Stimulated activated CD4-positive, alpha-beta T cell treated with anti-CD3 and anti-CD28 coated beads, Interleukin-2, amount 100 ng/mL, for 24 hours (primary cell): ENCODE measurements at places on chromosomes 7 and 10.

GRCh38 chr10:24552346-24553016, 171.2 kb downstream of the ARHGAP21 start:
- DNase-seq, result peak; percentile 32

DNA sequence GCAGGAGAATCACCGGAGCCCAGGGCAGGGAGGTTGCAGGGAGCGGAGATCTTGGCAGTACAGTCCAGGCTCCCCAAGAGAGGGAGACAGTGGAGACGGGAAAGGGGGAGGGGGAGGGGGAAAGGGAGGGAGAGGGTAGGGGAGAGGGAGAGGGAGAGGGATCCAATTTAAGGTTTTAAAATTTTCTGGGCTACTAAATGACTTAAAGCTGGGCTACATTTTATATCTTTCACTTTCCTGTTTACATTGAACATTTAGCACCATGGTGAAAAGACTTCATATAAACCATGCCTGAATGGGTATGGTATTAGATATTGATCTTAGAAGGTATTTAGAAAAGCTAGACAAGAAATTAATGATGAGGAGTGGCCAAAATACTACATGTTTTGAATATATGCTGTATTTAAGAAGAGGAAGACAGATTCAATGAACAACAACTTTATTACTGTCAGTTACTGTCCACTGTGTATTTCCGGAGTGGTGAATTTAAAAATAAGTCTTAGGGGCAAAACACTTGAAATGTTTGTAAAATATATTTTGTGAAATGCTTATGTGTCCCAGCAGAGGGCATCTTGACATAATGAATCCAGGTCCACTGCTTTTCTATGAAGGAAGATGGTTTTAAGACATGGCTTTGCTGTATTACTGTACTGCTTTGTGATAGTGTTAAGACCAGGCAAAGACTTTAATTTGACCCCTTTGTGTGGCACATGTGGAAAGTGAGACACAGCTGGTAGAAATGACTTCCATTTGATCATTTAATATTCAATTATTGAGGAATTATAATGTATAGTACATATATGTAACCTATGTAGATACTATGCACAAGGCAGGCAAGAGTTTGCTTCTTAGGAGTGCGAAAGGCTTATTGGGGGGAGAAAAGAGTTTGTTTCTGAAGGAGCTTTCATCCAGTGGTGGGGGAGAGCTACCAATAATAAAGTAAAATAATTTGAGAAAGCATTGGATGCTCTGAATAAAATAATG, 52.8 kb downstream of the NRF1 start:
- no peak for DNase-seq

DNA sequence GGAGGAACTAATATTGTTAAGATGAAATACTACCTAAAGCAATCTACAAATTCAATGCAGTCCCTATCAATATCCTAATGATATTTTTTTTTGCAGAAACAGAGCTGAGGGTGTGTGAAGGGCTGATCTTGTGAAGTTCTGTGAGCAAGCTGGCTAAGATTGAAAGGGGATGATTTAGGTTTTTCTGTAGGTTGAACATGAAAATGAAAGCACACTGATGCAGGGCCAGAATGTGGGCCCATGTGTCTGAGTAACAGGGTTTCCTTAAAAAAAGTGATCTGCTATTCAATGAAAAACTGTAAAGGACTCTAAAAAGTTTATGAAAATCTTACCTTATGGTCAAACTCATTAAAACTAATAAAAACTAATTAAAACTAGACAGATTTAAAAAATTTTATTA, 47.4 kb downstream of the GRB10 start:
- no peak for DNase-seq

DNA sequence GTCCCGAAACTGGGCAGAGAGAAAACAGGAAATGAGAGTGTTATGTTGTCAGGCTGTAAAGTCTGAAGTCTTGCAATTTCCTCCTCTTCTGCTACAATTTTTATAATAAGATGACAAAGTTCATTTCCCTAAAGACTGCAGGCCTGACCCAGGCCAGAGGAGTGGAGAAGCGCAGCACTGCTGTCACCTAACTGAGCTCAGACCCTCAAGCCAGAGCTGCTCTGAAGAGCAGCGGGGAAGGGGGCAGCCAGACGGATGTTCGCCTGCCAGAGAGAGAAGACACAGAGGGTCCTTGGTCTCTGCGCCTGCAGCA, 12.6 kb upstream of the AOAH start:
- DNase-seq, result no peak

DNA sequence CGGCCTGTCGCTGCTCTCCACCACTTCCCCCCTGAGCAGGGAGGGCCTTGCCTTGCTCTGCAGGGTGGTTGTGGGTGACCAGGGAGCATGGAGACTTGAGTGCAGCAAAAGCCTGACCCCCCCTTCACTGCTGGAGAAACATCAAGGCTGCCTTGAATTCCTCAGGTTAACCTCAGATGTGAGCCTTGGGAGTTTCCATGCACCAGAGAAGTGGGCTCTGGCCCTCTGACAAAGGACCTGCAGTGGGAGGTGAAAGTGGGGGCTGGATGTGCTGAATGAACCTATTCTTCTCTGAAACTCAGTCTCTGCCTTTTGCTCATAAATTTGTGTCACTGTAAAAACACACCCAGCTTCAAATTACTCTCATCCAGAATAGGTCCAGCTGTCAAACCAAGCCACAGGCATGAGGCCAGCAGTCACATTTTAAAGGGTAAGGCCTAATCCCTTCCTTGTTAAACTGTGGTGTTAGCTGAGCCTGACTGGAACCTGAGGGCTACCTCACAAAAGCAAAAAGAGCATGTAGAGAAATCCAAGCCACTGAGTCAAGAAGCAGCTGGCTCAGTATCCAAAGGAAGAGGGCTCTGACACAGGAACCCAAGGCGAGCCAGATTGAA, 356.8 kb downstream of the CCSER2 start:
- DNase-seq, result no peak

DNA sequence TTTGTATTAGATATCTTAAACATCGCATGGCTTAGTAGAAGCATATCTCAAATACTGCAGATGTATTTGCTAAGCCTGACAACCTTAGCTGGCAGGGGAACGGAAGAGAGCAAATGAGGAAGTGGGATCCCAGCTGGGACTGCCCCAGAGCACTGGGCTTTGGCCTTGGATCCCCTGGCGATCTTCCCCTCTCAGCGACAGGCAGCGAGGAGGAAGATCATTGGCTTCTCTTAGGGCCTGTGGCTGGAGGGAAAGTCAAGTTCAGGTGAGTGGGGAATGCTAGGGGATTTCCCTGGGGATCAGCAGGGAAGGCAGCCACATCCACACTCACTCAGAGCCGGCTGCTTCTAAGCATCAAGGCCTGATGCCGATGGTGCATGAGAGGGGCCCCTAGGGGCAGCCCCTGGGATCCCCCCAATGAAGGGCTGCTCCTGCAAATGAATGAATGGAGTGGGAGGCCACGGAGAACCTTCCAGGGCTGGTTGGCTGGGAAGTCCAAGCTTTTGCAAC, 42.0 kb downstream of the LYZL2 start:
- DNase-seq, result no peak

- DNase-seq, result no peak
Observed at GRCh38 chr10:73898730-73899410, 12.1 kb upstream of the PLAU start.
